CD4-positive, alpha-beta T cell treated with Interleukin-4 for 4 hours (primary cell): ENCODE measurements at places on chromosomes 12 and 14.

DNA sequence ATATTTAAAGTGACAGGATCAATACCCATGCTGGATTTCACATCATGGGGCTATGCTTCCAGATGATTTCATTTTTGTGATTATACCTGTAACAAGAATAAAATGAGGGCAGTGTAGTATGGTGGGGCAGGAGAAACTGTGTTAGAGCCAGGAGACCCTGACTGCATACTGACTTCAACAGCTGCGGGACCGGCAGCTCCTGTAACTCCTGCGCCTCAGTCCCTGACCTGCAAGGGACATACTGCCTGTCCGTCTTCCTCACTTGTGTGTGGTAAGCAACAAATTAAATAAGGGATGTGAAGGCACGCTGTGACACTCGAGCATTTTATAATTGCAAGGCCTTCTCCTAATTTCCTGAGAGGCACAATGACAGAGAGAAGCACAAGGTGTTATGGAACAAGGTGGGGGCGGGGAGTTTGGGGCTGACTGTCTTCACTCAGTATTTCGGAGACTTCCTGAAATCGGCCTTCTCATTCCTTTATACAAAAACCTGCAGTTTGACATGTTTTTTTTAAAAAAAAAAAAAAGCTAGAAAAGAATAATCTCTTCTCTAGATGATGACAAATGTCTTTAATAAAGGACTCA lies 164.2 kb downstream of the TTC7B start:
- DNase-seq = no peak

DNA sequence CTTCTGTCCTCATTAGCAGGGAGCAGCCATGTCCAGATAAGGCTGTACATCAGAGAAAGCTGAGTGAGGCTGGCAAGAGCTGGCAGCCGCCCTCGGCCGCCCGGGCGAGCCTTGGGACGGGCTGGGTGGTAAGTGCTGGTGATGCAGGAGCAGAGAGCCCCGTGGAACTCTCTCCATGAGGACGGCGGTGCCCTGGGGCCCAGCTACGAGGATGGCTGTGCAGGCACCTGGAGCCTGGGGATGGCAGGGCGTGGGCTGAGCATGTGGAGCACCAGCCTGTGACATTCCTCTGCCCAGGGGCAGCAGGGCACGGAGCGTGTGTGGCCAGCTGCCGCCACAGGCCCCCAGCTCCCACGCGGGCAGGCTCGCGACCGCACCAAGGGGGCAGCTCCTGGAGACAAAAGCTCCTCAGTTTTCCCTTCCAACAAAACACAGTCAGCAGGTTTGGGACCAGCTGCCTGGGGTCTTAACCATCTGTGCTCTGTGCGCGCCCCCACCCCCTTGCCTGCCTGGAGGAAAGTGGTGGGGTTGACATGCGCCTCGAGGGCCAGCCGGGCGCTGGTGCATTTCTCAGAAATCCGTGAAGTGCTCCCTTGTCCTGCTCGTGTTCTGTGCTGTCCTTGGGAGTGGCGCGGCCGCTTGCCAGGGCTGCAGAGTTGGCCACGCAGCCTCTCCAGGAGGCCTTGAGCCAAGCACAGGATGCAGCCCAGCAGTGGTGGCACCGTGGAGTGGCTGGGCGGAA lies 21.4 kb downstream of the PACS2 start:
- no peak for DNase-seq

- DNase-seq = peak; percentile 68
Measured at GRCh38 chr14:22002860-22003284, 329.3 kb upstream of the OR4E1 start.

DNA sequence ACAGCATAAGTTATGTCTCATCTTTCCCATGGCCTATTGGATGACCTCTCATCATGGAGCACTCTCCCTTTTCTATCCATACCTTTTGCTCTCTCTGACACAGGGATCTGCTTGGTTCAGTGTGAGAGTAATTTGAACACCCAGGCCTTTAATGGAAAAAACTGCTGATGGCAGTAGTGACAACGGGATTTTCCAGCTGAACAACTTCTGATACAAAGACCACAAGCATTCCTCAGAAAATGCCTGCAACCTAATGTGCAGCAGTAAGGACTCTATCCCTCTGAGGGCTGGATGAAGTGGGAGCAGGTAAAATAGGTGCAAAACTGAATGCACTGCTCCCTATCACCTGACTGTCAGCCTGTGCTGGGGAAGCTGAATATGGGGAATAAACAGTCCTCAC lies 51.0 kb downstream of the KANSL2 start:
- no peak for DNase-seq

DNA sequence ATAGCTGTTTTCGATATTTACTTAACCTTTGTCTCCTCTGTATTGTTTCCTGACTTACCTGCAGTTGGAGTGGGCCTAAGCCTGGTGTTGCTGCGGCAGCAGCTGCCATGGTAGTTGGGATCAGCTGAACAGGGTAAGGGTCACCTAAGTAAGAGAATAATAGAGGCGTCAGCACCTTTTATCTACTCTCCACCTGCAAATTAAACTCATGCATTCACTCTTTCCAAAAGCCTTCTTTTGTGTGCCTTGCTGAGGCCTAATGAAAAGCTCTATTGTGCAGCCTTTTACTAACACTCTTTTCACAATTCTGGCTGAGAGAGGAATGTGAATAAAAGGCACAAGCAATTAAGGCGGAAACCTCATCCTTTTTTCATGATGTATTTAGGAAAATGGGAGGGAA lies 308.7 kb downstream of the SOX5 start:
- DNase-seq = no peak

- DNase-seq = no peak
Measured at GRCh38 chr12:130846369-130846768, 7.3 kb upstream of the STX2 start.
